T-cell (primary cell): ENCODE measurements at places on chromosomes 3 and 15. TPM values are rescaled to one million over a fixed set of nuclear protein-coding genes. Genes with fewer than 3 reads are reported as not detected.

DNA sequence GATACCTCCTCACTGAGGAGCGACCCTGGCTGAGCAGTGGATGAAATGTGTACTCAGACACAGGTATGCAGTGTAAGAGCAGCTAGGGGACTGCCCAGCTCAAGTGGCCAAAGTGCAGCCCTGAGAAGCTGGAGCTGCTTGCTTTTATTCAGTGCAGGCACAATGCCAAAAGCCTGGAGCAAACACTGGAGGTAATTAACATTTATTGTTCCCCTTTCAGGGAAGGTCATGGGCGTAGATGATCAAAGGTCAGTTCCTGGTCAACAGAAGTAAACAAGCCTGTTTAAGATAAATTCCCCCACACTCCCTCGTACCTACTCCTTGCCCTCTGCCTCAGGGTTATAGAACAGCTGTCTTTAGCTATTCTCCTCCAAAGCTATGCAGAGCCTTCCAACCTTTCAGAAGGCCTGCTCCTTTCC, 17.5 kb downstream of the PLA2G4F start:
- no peak overlapping the region for H3K27ac ChIP-seq
- no peak for DNase-seq
- H3K4me1 ChIP-seq, result no peaks in the 10 kb centered on the region
- peaks cover 18% of the 10 kb centered on the region for H3K27me3 ChIP-seq
- no peaks in the 10 kb centered on the region for H3K36me3 ChIP-seq

DNA sequence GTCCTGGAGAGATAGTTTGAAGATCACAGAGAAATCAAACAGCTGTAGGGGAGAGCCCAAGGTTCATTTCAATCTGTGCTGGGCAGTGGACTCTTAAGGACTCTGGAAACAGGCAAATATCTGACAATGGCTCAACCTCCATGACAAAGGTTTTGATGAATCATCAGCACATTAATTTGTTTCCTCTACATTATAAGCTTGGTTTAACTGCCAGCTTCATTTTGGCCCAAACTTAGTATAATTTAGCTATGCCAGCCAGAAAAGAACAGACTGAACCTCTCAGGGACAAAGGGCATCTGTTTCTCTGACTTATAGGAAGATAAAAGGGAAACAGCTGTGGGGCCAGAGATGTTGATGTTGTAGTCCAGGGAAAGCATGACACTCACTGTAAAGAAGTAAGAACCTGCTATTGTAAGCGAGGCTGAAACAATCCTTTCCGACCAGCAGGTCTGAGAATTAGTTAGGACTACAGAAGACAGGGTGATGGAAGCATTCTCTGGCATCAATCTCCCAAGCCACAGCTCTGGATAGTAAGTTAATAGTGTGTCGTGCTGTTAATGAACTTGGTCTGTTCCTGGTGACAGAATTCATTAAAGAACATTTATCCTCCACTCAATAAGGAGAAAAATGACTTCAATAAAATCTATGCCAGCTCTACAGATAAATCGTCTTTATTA, 110.1 kb downstream of the KCNMB2 start:
- no peaks in the 10 kb centered on the region for H3K36me3 ChIP-seq
- no peak overlapping the region for H3K27ac ChIP-seq
- H3K27me3 ChIP-seq, result no peaks in the 10 kb centered on the region
- no peaks in the 10 kb centered on the region for H3K4me1 ChIP-seq
- no peak for DNase-seq

The CCK gene
- total RNA-seq, result not detected

The SCN11A gene
- total RNA-seq, result 0.13 TPM

- no peaks in the 10 kb centered on the region for H3K4me1 ChIP-seq
- no peak overlapping the region for H3K4me3 ChIP-seq
- no peak for DNase-seq
These were observed 472.5 kb upstream of the SGO1 start for GRCh38 chr3:20658491-20658890.

DNA sequence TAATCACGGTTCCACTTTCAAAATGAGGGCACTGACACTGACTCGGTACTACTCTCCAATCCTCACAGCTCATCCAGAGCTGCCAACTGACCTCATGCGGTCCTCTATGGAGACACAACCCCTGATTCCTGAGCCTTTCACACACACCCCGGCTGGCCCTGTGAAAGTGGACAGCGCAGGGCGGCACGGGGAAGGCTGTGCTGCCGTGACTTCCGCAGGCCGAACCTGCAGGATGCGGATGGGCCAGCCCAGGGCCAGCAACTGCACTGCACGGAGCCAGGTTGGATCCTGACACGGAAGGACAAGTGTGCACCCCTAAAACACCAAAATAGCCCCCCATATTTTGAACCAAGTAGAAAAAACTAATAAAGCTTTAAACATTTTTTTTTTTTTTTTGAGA, 41.0 kb downstream of the IQSEC1 start:
- no peak for DNase-seq
- no peaks in the 10 kb centered on the region for H3K36me3 ChIP-seq
- H3K27ac ChIP-seq, result no peak overlapping the region
- H3K4me1 ChIP-seq, result no peaks in the 10 kb centered on the region

DNA sequence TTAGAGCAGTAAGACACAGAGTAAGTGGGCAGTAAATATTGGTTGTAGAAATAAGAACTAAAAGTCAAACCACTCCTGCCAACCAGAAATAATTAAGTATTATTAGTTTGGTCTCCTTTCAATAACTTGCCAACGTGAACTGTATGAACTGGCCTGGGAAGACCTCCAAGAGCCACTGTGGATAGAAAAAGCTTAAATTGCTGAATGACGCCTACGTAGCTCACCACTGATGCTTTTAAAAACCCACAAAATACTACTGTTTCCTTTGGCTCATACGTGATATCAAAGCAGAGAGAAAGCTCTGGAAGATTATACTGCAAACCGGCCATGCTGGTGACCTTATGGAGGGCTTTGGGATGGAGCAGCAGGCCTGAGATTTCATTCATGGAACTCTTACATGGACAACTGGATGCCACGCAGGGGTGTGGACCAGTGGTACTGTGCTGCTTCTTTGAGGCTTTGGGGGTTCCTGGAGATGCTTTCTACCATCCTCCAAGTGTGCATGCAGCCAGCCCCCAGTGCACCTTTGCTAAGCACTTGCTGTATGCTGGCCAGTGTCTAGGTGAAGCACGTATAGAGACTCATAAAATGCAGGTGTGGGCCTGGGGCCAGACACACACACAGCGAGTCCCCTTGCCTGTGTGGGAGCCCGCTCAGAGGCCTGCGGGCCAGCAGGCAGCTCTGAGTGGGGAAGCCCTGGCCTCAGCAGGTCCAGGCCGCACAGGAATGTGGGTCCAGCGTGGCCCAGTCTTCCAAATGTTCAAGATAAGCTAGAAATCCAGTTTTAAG, 66.8 kb downstream of the ABTB1 start:
- H3K4me1 ChIP-seq, result no peaks in the 10 kb centered on the region
- no peak overlapping the region for H3K27ac ChIP-seq
- H3K4me3 ChIP-seq, result no peak overlapping the region

DNA sequence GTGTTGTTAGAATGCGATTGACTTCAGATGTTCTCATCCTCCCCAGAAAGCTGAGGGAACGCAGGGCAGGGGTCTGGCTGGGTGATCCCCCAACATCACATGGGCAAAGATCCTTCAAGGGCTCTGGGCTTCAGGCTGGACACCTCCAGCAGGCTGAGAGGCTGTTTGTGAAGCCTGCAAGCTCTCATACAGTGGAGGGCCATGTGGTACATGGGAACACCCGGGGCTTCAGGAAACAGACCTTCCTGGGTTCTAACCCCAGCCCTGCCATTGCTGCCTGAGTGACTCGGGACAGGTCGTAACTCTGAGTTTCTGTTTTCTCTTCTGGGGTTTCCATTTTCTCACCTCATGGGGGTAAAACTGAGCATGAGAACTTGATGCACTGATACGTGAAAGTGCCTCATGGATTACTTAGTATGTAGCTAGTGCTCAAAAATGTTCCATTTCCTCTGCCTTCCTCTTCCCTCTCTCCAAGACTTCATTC, 81.2 kb downstream of the TLE3 start:
- no peaks in the 10 kb centered on the region for H3K36me3 ChIP-seq
- peaks cover 6% of the 10 kb centered on the region for H3K4me1 ChIP-seq
- DNase-seq, result no peak
- H3K27me3 ChIP-seq, result peaks cover 33% of the 10 kb centered on the region

The ZIC4 gene
- total RNA-seq, result not detected

The BLOC1S6 gene
- 59.5 TPM for total RNA-seq

GRCh38 chr15:101188637-101189408, 63.0 kb downstream of the CHSY1 start:
- no peak for DNase-seq
- no peak overlapping the region for H3K4me3 ChIP-seq
- H3K27ac ChIP-seq, result no peak overlapping the region
- no peaks in the 10 kb centered on the region for H3K4me1 ChIP-seq

DNA sequence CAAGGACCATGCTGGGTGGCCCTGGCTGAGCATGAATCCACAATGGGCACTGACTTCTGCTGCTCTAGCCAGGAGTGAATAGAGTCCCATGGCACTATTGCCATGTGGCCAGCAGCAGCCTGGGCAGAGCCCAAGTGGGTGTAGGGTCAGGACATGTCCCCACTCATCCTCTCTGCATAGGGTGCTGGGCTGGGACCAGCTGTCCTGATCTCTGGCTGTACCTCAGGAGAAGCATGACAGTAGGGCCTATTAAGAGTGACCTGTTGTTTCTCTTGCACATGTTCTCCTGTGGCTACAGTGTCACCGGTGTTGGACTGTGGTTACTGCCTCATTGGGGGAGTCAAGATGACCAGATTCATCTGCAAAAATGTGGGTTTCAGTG, 46.9 kb downstream of the DLEC1 start:
- no peaks in the 10 kb centered on the region for H3K27me3 ChIP-seq
- no peak overlapping the region for H3K4me3 ChIP-seq
- H3K36me3 ChIP-seq, result no peaks in the 10 kb centered on the region
- no peak for DNase-seq
- H3K4me1 ChIP-seq, result no peaks in the 10 kb centered on the region

GRCh38 chr3:166688665-166689064, 691.4 kb downstream of the ZBBX start:
- H3K4me3 ChIP-seq, result no peak overlapping the region
- no peak for DNase-seq
- H3K27me3 ChIP-seq, result no peaks in the 10 kb centered on the region
- H3K36me3 ChIP-seq, result no peaks in the 10 kb centered on the region
- no peaks in the 10 kb centered on the region for H3K4me1 ChIP-seq
- H3K27ac ChIP-seq, result no peak overlapping the region

The VGLL3 gene
- not detected for total RNA-seq

DNA sequence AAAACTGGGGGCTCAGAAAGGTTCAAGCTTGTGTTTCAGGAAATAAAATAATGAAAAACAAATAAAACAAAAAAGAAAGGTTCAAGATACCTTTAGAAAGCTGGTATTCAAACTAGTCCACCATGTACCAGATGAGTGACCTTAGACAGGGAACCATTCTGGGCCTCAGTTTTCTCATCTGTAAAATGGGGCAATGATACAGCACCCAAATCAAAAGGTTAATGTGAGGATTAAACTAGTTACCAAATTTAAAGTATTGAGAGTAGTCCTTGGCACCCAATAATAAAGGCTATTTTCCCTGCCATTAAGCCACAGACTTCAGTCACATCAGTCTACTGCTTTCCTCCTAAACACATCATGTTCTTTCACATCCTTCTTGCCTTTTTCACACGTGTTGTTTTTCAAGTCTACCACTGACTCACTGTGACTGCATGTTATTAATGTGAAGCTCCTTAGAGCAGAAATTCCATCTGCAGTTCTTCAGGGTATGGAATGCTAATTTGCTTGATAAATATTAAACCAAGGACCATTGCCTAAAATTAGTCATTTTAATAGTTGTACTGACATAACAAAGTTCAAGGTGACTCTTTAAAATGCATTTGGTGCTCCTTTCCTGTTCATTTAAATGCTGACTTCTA, 19.9 kb downstream of the TAMM41 start:
- H3K36me3 ChIP-seq, result peaks cover 12% of the 10 kb centered on the region
- no peak for DNase-seq
- H3K27ac ChIP-seq, result no peak overlapping the region
- no peaks in the 10 kb centered on the region for H3K4me1 ChIP-seq
- no peaks in the 10 kb centered on the region for H3K27me3 ChIP-seq

GRCh38 chr3:194134231-194134756, 1.7 kb upstream of the HES1 start:
- DNase-seq, result no peak
- no peaks in the 10 kb centered on the region for H3K36me3 ChIP-seq
- H3K27ac ChIP-seq, result no peak overlapping the region
- peaks cover 2% of the 10 kb centered on the region for H3K27me3 ChIP-seq
- peaks cover 55% of the 10 kb centered on the region for H3K4me1 ChIP-seq
- peak overlapping the region; percentile 52 for H3K4me3 ChIP-seq

The ABHD14A gene
- 26.5 TPM for total RNA-seq

The PARP15 gene
- 74.9 TPM for total RNA-seq

The GP9 gene
- not detected for total RNA-seq

The MB21D2 gene
- 5.2 TPM for total RNA-seq

DNA sequence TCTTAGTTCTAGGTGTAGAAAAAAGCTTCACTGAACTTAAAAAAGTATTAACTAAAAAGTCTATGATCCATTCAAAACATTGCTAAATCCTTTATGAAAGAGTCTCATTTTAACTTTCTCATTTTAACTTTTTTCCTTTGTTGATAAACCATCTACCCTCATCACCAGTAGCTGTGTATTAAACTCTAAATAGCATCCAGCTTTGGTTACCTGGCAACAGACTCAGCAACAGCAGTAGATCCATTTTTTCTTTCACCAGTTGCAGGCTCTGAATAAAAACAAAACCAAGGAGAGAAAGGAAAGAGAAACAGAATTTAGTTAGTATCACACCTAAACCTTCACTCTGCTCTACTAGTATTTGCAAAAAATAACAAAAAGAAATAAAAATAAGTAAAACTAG, 51.6 kb downstream of the TP53BP1 start:
- no peaks in the 10 kb centered on the region for H3K27me3 ChIP-seq
- no peak overlapping the region for H3K4me3 ChIP-seq
- DNase-seq, result no peak
- peaks cover 3% of the 10 kb centered on the region for H3K36me3 ChIP-seq
- no peaks in the 10 kb centered on the region for H3K4me1 ChIP-seq

DNA sequence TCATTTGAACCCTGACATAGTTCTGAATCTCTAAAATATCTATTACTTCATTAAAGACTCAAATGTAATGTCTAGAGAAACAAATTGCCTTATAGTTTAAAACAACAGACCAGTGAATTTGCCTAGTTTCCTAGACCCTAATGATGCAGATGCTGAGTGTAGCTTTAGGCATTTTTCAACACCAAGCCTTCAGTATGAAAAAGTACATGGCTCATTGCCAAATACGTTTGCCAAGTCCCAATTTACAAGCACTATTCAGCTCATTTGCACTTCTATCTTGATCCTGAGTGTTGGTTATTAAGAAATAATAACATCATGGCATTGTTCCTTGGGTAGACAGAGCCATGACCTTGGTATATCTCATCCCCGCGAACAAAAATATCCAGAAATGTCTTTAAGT, 46.8 kb downstream of the EOMES start:
- H3K4me3 ChIP-seq, result no peak overlapping the region
- H3K27ac ChIP-seq, result no peak overlapping the region
- no peak for DNase-seq
- no peaks in the 10 kb centered on the region for H3K27me3 ChIP-seq
- no peaks in the 10 kb centered on the region for H3K4me1 ChIP-seq

- no peak for DNase-seq
- no peak overlapping the region for H3K4me3 ChIP-seq
- H3K27me3 ChIP-seq, result no peaks in the 10 kb centered on the region
These were observed 13.0 kb upstream of the TMEM115 start for GRCh38 chr3:50372349-50372748.

- DNase-seq, result no peak
- H3K36me3 ChIP-seq, result no peaks in the 10 kb centered on the region
- H3K4me3 ChIP-seq, result no peak overlapping the region
- H3K4me1 ChIP-seq, result no peaks in the 10 kb centered on the region
These were observed 4.5 kb downstream of the ADGRG7 start for GRCh38 chr3:100613721-100614390.
